ENCODE measurements at places on chromosomes 11 and 22.

- no peak for DNase-seq
These were observed 29.8 kb downstream of the JAM3 start for GRCh38 chr11:134098566-134099184.

DNA sequence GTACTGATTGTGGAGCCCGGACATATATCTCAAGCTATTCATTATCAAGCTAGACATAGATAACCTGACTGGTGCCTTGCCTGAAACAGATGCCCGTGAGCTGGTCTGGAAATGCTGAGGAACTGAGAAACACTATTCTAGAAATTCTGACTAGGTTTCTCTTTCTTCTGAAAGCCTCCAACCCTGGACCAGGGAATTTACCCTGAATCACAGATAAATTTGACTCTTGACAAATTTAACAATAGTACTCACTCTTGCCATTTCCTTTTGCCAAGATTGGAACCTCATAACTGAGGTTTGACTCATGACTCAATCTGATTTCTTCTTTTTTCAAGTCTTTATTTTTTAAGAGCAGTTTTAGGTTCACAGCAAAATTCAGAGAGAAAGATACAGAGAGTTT lies 189.6 kb upstream of the SYN3 start:
- DNase-seq = no peak

- no peak for DNase-seq
These were observed 1485.7 kb downstream of the BRD1 start for GRCh38 chr22:48342016-48342415.

DNA sequence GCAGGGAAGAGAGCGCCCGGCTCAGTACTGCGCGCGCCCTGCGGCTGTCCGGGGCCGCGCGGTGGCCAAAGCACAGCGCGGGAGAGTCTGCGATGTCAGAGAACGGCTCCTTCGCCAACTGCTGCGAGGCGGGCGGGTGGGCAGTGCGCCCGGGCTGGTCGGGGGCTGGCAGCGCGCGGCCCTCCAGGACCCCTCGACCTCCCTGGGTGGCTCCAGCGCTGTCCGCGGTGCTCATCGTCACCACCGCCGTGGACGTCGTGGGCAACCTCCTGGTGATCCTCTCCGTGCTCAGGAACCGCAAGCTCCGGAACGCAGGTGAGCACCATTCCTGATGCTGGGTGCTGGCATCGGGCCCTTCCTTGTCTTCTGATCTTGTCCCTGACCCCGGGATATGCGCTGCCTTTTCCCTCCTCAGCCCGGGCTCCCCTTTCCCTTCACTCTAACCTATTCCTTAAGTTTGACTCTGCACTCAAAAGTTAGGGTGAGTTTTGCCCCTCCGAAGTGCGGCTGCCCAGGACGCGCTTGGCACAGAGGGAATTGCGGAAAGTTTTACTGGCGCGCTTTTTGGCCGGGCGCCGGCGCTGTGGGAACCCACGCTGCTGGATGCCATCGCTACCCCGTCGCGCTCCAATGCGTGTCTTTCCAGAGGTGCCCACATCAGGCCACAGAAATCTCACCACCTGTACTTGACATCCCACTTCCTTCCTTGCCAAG lies at the start of gene MTNR1B:
MTNR1B (plus strand) TSS at position 18 of the 714 bp plus-strand sequence; CDS start at position 93, 75 bp downstream.
- no peak for DNase-seq

- DNase-seq = peak; percentile 61
These were observed 36.5 kb upstream of the HSD17B12 start for GRCh38 chr11:43643898-43644620.

DNA sequence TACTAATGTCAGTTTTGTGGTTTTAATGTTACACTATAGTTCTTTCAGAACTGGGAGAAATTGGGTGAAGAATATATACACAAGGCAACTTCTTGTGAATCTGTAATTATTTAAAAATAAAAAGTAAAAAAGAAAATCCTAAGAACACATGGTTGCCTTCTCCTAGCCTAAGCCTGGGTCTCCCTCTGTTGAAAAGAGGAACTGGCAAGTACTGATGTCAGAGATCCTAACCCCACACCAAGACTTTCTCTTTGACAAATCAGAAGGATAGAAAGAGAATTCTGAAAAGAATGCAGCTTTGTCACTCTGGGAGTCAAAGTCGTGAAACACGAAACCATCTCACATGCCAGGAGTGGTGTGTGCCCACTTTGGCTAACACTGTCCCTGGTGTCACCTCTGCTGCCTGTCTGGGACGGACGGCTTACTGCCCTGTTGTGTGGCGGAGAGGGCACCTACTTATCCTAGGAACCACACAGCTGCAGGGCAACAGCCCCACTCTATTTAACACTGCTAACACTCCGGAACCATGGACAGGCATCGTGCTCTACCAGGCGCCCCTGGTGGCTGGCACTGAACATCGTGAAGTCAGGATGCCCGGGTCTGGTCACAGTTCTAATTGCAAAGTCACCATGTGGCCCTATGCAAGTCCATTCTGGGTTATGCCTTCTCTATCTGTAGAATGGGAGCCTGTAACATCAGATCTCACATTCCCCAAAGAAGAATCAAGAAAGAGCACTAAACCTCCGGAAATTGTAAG lies 108.7 kb upstream of the CD82 start:
- DNase-seq = no peak

DNA sequence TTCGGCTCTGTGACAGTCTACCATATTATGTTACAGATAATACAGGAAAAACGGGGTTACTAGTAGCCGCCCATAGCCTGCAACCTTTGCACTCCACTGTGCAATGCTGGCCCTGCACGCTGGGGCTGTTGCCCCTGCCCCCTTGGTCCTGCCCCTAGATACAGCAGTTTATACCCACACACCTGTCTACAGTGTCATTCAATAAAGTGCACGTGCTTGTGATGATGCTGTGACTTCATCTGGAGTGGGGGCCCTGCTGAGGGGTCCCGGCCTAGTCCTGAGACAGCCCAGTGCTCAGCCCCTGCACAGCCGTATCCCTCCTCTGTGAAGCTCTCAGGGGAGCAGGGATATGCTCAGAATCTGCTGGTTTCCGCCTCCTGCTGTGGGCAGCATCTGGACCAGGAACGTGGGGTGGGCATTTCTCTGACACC lies 1.2 kb downstream of the IFITM1 start:
- DNase-seq = no peak

- no peak for DNase-seq
These were observed 8.6 kb downstream of the TMEM121B start for GRCh38 chr22:17112491-17113042.

GRCh38 chr22:49909476-49910205 lies 8.6 kb downstream of the ALG12 start:
- no peak for DNase-seq

GRCh38 chr22:38865201-38866023 lies 6.6 kb downstream of the CBX6 start:
- DNase-seq = no peak

DNA sequence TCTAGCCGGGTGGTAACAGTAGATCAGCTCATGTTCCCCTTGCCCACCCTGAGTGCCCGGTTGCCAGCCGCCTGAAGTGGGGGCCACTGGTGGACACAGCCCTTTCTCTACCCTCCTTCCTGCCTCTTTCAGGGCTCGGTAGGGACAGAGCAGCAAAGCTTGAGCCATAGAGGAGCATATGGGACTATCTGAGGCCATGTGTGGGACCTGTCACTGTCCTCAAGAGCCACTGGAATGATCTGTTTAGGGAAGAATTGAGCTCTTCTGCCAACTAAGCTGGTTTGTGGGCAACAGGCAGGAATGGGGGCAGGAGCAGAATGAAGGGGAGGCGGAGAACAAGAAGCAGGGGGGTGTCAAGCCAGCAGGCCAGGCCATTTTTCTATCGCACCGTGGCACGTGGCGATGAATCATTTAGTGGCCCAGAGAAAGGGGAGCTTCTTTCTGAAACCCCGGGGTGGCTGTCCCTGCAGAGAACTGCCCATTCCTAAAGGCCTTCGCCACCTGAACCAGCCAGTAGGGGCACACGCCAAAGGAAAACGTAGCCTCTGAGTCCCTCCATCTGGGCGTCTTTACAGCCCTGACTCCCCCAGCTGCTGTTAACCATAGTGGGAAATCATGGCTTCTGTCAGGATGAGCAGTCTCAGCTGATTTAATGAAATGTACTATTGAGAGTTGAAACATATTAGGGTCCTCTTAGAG lies 8.8 kb downstream of the ASPHD2 start:
- DNase-seq = no peak

DNA sequence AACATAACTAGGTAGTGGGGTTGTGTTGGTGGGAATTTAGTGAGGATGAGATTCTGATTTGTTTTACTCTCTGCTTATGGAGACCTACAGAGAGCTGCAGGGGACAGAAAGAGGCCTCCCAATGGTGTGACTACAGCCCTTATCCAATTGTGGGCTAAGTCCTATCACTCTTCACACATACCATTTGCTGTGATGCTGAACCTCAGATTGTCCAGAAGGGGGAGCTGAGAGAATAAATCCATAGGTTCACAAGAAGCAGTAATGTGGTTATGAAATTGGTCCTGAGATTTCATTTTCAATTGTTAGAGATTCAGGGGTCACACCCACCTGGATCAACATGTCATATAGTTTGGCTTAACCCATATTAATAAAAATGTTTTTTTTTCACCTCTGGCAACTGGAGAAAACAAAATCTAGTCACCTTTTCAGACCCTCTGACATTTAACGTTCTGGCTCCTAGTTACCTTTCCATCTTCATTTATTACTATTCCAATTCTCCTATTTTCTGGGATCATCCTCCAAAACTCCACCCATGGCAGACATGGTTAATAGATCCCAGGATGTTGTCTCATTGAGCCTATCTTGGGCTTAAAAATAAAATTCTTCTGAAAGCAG lies 53.3 kb upstream of the PTPN5 start:
- no peak for DNase-seq

DNA sequence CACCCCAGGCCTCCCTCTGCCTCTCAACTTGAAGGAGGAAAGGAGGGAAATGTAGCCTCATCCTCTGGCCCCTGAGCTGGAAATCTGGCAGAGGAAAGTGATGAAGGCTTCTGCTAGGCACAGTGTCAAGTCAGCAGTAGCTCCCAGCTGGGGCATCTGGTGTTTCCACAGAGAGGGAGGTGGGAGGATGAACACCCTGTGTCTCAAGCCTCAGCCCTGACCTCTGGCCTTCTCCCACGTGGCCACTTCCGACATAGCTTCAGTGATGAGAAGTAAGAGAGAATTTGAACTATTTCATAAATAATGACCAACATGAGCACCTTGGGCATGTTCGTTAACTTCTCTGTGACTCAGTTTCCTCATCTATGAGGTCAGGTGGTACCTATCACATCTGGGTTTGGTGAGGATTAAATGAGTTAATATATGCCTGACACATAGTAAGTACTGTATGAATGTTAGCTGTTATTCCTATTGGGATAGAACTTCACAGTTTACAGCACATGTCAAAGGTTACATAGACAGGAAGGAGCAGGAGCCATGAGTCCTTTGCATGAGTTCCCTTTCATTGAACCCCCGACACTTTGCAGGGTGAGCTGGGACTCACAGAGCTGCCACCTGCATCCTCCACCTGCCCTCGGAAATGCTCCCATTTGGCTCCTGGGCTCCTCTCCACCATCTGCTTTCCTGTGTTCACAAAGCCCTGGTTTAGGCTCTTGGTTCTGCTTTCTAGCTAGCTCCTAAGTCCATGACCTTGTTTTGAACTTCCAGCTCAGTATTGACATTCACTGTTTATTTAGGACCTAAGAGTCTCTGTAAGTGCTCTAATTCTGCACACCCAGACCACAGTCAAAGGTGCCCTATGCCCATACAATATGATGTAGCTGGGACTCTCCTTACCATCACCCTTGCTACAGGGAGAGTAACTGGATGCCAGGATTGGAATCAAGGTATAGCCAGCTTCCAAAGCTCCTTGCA lies 61.7 kb downstream of the CSNK2A3 start:
- DNase-seq = no peak

DNA sequence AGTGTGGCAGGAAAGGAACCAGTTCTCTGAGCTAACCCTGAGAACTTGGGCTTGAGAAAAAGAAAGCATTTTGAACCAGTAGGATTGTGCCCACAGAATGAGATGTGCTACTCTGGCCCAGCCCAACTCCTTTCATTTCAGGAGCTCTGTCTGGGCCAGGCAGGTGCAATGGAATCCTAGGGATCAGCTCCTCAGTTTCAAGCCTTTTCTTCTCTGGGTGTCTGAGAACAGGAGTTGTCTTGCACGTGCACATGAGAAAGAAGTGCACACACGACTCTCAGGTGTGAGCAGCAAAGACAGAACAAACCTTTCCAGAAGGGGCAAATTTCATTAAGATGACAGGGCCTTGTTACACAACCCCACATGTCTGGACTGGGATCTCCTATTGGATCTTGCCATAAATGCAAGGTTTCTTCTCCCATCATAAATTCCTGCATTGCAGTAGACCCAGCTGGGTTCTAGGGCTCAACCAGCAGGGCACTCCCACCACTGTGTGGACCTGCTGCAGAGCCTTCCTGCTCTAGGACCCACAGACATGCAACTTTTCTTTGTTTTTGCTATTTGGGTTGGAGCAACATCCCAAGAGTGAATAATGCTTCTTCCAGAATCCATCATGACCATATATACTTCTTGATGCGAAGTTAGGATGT lies 24.5 kb upstream of the GGTLC2 start:
- DNase-seq = no peak

- no peak for DNase-seq
These were observed 71.0 kb upstream of the KCNQ1OT1 start for GRCh38 chr11:2770761-2771301.

- DNase-seq = no peak
These were observed 26.8 kb downstream of the PAK1 start for GRCh38 chr11:77446911-77447629.

DNA sequence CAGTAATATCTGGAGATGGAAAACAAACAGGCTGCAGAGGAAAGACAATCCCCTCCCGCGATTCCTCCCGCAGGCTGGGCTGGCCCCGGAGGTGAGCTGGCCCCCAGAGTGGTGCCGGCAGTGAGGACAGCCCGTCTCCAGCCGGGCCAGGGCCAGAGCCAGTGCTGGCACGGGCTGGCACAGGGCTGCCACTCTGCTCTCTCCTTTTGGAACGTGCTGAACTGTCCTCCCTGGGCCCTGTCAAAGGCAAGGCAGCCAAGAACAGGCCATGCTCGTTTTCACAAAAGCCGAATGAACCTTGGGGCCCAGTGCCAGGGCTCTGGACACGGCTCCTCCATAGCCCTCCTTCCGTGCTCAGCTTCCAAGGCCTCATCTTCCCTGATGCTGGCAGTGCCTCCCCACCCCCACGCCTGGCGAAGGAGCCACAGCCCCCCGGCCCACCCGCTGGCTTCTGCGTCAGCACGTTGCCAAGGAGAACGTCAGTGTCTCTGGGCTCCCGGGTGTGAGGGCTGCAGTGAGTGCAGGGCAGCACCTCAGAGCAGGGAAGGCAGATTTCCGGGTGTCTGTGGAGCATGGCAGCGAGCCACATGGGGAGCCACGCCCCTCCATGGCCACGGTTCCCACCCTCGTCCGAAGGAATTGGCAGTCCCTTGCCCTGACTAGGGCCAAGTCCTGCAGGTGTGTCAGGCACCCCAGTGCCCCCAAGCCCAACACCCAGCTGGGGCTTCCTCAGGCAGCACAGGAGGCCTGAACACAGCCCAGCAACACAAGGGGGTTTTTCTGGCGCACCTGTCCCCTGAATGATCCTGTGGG lies 28.6 kb downstream of the GNAZ start:
- no peak for DNase-seq
